CD4-positive, alpha-beta memory T cell (primary cell): ENCODE measurements at places on chromosomes 1 and 21. TPM values are rescaled to one million over a fixed set of nuclear protein-coding genes. Genes with fewer than 3 reads are reported as not detected.

DNA sequence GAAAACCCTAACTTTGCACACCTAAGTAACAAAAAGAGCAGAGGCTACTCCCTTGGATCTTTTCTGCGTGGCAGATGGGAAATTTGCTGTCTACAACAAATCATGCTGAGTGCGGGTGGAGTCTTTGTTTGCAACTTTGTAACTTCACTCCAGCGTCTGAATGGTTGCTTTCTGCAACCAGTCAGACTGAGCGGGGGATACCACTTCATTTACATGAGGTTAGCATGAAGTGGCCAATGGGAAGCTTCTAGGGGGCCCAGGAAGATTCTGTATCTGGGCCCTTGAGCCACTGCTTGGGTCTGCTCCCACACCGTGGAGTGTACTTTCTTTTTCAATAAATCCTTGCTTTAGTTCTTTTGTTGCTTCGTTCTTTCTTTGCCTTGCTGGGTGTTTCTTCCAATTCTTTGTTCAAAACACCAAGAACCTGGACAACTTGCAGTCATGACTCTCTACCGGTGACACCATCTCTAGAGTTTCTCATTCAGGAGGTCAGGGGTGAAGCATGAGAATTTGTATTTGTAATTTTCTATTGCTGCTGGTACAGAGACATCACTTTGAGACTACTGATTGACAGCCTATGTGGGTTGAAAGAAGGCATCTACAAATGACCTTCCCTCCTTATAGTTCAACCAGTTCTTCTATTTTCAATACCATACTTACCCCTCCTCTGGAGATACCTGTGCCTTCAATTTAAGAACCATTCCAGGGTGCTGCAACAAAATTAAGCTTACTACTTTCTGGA, 55.8 kb upstream of the RC3H1 start:
- no peak for DNase-seq
- no peaks in the 10 kb centered on the region for H3K4me1 ChIP-seq
- no peaks in the 10 kb centered on the region for H3K27me3 ChIP-seq
- H3K27ac ChIP-seq: no peak overlapping the region

DNA sequence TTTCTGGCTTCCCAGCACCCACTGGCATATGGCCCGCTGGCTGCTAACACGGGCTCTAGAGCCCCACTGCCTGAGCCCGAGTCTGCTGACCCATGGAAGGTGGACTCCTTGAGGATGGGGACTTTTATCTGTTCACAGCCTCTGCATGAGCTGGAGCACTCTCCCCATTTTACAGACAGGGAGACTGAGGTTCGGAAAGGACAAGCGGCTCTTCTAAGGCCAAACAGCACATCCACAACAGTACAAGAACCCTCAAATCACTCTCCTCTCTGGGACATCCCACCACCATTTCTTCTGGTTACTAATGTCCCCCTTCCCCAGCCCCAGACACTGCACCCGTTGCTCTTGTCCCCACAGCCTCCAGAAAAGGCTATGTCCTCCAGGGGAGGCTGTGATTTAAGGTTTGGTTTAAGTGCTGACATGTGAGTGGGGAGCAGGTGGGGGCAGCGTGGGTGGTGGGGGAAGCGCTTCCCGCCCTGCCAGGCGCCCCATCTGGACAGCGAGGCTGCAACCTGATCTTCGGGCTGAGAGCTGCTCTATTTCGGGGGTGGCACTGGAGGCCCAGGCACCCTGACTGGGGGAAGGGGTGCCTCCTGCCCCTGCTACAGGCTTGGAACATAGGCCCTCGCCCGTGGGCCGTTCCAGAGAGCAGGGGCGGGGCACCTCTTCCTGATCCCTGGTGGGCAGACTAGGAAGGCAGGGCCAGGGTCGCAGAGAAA, 104.8 kb upstream of the WNT4 start:
- H3K4me3 ChIP-seq: no peak overlapping the region
- H3K36me3 ChIP-seq: no peaks in the 10 kb centered on the region
- H3K4me1 ChIP-seq: no peaks in the 10 kb centered on the region
- no peak overlapping the region for H3K27ac ChIP-seq
- no peak for DNase-seq

CAMK2N1 gene
- total RNA-seq: 5.5 TPM

EIF4G3 gene
- total RNA-seq: 16.6 TPM

NECTIN4 gene
- not detected for total RNA-seq

GRCh38 chr21:46094401-46095082, 3.4 kb upstream of the COL6A2 start:
- no peak for DNase-seq
- no peaks in the 10 kb centered on the region for H3K4me1 ChIP-seq
- H3K27ac ChIP-seq: no peak overlapping the region
- no peaks in the 10 kb centered on the region for H3K27me3 ChIP-seq

GLIS1 gene
- not detected for total RNA-seq

DNA sequence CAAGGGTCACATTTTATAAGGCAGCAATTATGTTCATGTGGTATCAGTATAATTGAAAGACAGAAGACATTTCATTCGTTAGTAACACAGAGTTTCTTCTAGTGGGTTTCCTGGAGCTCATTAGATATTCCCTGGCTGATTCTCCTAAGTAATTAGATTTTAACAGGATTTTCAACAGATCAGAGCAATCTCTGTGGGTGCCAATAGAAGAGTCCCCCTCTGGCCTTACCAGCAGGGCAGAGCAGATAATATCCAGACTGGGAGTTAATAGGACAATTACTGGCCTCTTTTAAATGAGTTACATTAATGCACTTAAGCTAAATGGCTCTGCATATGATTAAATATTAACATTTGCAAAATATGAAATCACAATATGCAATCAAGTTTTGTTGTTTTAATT, 74.2 kb upstream of the FOXD3 start:
- H3K4me1 ChIP-seq: no peaks in the 10 kb centered on the region
- no peaks in the 10 kb centered on the region for H3K36me3 ChIP-seq
- H3K27me3 ChIP-seq: no peaks in the 10 kb centered on the region
- H3K4me3 ChIP-seq: no peak overlapping the region
- no peak for DNase-seq
- H3K27ac ChIP-seq: no peak overlapping the region

C2CD4D gene
- 1.0 TPM for total RNA-seq

HORMAD1 gene
- total RNA-seq: not detected

GRCh38 chr1:244350027-244350426, 101.7 kb downstream of the ADSS2 start:
- no peaks in the 10 kb centered on the region for H3K4me1 ChIP-seq
- no peaks in the 10 kb centered on the region for H3K36me3 ChIP-seq
- DNase-seq: no peak
- no peak overlapping the region for H3K27ac ChIP-seq

BEND5 gene
- 1.2 TPM for total RNA-seq

GPX7 gene
- total RNA-seq: 27.5 TPM

DNA sequence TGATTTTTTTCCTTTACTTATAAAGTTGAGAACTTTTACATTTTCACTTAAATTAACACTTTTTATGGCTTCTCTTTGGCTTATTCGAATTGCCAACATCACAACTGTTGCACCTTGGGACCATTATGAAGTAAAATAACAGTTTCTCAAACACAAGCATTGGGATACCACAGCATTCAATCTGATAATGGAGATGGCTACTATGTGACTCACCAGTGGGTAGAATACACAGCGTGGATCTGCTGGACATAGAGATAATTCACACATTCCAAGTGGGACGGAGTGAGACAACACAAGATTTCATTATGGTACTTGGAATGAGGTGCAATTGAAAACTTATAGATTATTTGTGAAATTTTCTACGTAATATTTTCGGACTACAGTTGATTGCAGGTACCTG, 68.0 kb downstream of the ADAMTS1 start:
- H3K36me3 ChIP-seq: no peaks in the 10 kb centered on the region
- no peak overlapping the region for H3K4me3 ChIP-seq
- H3K4me1 ChIP-seq: no peaks in the 10 kb centered on the region
- no peak overlapping the region for H3K27ac ChIP-seq
- DNase-seq: no peak

DNA sequence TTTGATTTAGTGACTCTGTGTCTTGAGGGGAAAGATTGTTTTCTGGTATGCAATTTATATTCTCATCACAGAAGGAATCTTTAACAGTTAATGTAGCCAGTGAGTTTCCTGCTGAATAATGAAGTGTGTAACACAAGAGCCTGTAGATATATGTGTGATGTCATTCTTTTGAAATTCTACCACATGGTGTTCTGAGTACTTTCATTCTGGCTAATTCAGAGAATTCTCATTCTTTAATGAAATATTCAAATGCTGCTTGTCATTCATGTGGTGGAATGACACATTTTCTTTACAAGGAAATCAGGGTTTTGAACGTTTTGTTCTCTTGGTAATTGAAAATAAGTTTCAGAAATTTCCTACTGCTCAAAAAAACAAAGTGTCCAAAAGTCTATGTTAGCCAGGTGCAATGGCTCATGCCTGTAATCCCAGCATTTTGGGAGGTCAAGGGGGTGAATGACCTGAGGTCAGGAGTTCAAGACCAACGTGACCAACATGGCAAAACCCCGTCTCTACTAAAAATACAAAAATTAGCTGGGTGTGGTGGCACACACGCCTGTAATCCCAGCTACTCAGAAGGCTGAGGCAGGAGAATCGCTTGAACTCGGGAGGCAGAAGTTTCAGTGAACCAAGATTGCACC, 79.6 kb downstream of the MAP3K21 start:
- H3K27ac ChIP-seq: no peak overlapping the region
- H3K27me3 ChIP-seq: peaks cover 5% of the 10 kb centered on the region
- no peaks in the 10 kb centered on the region for H3K36me3 ChIP-seq
- no peaks in the 10 kb centered on the region for H3K4me1 ChIP-seq

DNA sequence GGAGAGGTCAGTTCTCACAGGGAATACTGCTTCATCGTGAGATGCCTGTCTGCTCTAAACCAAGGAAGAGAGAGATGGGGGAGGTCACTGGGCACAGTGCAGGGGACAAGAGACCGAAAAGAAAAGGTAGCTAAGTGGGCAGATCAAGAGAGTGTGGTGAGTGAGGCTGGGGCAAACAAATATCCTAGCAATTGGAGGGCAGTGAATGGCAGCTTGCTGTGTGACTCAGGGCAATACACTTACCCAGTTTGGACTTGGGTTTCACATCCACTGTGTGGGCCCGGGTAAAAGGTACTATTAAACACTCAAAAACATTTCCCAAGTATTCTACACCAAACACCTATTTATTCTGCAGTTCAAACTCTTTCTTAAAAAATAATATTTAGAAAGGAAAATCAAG, 10.2 kb downstream of the PLXNA2 start:
- no peak overlapping the region for H3K4me3 ChIP-seq
- H3K27ac ChIP-seq: no peak overlapping the region
- H3K36me3 ChIP-seq: no peaks in the 10 kb centered on the region
- H3K4me1 ChIP-seq: peaks cover 11% of the 10 kb centered on the region

DNA sequence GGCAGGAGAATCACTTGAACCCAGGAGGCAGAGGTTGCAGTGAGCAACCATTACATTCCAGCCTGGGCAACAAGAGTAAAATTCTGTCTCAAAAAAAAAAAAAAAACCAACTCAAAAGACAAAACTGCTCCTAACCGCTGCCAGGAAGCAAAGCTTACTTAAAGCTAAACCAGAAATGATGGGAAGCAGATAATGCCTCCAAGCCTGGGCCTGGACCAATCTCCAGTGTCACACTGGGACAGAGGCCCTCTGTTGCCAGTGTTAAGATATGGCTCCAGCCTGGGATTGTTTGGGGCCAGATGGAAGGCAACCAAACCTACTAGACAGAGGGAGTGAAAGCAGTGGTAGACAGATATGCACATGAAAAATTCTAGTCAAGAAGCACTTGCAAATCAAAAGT, 36.9 kb downstream of the NSL1 start:
- no peaks in the 10 kb centered on the region for H3K27me3 ChIP-seq
- H3K4me1 ChIP-seq: peaks cover 43% of the 10 kb centered on the region
- no peak overlapping the region for H3K4me3 ChIP-seq
- H3K36me3 ChIP-seq: no peaks in the 10 kb centered on the region

BRINP3 gene
- total RNA-seq: not detected

- no peaks in the 10 kb centered on the region for H3K36me3 ChIP-seq
- H3K4me1 ChIP-seq: no peaks in the 10 kb centered on the region
- DNase-seq: peak; percentile 34
- no peak overlapping the region for H3K27ac ChIP-seq
These were observed 32.3 kb downstream of the HHAT start for GRCh38 chr1:210360852-210361477.

DNA sequence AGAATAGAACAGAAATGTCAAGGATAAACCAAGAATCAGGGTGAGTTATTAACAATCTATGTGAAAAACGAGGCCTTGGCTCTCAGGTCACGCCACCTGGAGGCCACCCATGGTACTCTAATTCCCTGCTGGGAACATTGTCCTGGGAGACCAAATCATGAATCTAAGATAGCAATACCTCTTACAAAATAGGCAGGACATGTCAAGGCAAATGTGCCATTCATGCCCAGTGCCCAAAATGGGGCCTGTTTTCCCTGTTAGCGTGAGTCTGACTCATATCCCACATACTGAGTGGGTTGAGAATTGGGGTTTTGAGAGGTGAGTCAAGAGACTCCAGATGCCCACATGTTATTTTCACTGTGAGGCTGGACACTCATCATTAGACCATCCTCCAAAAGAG, 380.8 kb downstream of the HHIPL2 start:
- DNase-seq: no peak
- no peak overlapping the region for H3K4me3 ChIP-seq
- H3K27ac ChIP-seq: no peak overlapping the region
- H3K36me3 ChIP-seq: no peaks in the 10 kb centered on the region
- H3K4me1 ChIP-seq: no peaks in the 10 kb centered on the region

DNA sequence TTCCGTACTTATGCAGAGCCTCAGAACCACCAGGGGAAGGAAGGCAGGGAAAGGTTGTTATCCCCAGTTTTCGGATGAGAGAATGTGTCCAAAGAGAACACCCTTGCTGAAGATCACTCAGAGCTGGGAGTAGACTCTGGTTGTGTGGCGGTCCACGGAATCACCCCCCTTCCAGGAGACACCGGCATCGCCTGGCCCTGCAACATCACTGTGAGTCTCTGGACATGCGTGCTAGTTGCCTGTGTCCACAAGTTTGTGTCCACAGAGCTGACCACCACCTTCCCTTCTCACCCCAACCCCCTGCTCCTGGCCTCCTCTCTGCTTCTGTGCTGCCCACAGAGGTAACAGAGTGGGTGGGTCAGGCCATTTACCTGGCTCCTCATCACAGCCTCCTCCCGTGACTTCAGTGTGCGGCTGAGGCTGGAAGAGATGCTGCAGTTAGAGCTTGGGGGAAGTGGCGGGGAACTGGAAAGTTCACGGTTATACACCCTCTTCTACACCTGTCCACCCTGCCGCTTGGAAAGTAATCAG, 7.3 kb downstream of the MYBPH start:
- H3K36me3 ChIP-seq: no peaks in the 10 kb centered on the region
- no peak for DNase-seq
- no peaks in the 10 kb centered on the region for H3K4me1 ChIP-seq
- H3K27me3 ChIP-seq: no peaks in the 10 kb centered on the region
- no peak overlapping the region for H3K27ac ChIP-seq
- H3K4me3 ChIP-seq: no peak overlapping the region

- no peaks in the 10 kb centered on the region for H3K4me1 ChIP-seq
- H3K27me3 ChIP-seq: peaks cover 6% of the 10 kb centered on the region
- no peak overlapping the region for H3K27ac ChIP-seq
- DNase-seq: no peak
- H3K36me3 ChIP-seq: no peaks in the 10 kb centered on the region
These were observed 59.9 kb downstream of the UBE2U start for GRCh38 chr1:64263335-64263734.

- no peak overlapping the region for H3K4me3 ChIP-seq
- no peaks in the 10 kb centered on the region for H3K27me3 ChIP-seq
- H3K4me1 ChIP-seq: no peaks in the 10 kb centered on the region
- H3K36me3 ChIP-seq: no peaks in the 10 kb centered on the region
- no peak overlapping the region for H3K27ac ChIP-seq
These were observed 395.7 kb upstream of the ST6GALNAC5 start for GRCh38 chr1:76471536-76471935.

- no peak overlapping the region for H3K27ac ChIP-seq
- H3K36me3 ChIP-seq: no peaks in the 10 kb centered on the region
- peaks cover 6% of the 10 kb centered on the region for H3K4me1 ChIP-seq
- no peaks in the 10 kb centered on the region for H3K27me3 ChIP-seq
- H3K4me3 ChIP-seq: no peak overlapping the region
These were observed 51.1 kb upstream of the TARDBP start for GRCh38 chr1:10961300-10961833.
